Glomerular endothelial cell (primary cell): ENCODE measurements at places on chromosomes 11 and 22. TPM values are rescaled to one million over a fixed set of nuclear protein-coding genes. Genes with fewer than 3 reads are reported as not detected.

Gene DUSP8
- 5.9 and 8.9 TPM in 2 replicates for total RNA-seq

Gene C11orf42
- not detected in 2 replicates for total RNA-seq

Gene APLNR
- 0.10 and 0.76 TPM in 2 replicates for total RNA-seq

Gene APOC3
- total RNA-seq: not detected in 2 replicates

Gene SLC22A8
- total RNA-seq: not detected in 2 replicates

Gene PLAAT5
- not detected in 2 replicates for total RNA-seq

Gene SMIM38
- total RNA-seq: not detected in 2 replicates

Gene ZFTA
- 23.2 and 24.3 TPM in 2 replicates for total RNA-seq

Gene PATE2
- 0.93 TPM in 1 of 2 replicates, not detected in the other for total RNA-seq

Gene ZP1
- not detected in 2 replicates for total RNA-seq

Gene THY1
- 16.1 and 23.6 TPM in 2 replicates for total RNA-seq

Gene TST
- 63.6 and 90.9 TPM in 2 replicates for total RNA-seq
